ENCODE measurements at places on chromosomes 3 and 15.

GRCh38 chr3:28114893-28115292, 126.5 kb upstream of the CMC1 start:
- no peak for DNase-seq

DNA sequence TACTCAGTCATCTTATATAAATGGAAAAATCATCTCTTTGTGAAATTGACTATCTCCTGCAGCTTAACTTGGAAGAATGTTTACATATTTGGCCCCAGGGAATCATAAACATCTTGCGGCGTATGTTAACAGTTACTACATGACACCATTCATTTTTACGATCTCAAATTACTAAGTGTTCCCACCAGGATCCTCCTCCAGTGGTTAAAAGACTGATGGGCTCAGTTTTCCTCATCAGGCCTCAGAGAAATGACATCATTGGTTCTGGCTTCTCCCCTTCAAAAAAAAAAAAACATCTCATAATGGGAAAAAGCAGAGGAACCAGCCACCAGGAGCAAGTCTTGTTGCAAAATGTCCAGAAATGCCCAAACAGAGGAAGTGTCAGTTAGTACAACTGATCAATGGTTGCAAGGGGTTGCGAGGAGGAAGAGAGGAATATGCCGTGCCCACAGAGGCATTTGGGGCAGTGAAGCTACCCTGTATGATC, 70.5 kb upstream of the LIPC start:
- DNase-seq = no peak

GRCh38 chr3:10432156-10432845, 73.1 kb downstream of the ATP2B2 start:
- DNase-seq = no peak

DNA sequence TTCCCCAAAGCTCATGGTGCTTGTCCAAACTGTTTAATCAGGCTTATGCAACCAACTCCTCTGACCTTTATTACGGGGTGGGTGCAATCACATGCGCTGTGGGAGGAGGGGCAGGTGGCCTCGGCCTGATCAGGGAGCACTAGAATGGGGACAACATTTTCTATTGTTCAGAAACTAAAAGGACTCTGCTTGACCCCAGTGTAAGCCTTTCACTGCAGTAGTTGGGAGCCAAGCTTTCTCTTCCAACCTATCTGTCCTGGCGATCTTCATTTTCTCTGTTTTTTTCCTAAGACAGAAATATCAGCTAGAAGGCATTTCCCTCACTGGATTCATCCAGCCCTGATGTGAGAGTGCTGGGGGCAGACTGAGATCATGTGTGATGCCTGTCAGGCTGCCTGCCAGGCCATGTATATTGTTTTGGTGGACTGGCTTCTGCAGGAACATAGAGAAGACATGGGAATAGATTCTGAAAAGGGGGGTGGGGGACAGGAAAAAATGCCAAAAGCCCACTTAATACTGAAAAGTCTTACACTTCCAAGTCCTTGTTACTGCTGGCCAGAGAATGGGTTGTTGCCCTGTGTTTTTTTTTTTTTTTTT, 627.0 kb upstream of the TBL1XR1 start:
- DNase-seq = no peak

DNA sequence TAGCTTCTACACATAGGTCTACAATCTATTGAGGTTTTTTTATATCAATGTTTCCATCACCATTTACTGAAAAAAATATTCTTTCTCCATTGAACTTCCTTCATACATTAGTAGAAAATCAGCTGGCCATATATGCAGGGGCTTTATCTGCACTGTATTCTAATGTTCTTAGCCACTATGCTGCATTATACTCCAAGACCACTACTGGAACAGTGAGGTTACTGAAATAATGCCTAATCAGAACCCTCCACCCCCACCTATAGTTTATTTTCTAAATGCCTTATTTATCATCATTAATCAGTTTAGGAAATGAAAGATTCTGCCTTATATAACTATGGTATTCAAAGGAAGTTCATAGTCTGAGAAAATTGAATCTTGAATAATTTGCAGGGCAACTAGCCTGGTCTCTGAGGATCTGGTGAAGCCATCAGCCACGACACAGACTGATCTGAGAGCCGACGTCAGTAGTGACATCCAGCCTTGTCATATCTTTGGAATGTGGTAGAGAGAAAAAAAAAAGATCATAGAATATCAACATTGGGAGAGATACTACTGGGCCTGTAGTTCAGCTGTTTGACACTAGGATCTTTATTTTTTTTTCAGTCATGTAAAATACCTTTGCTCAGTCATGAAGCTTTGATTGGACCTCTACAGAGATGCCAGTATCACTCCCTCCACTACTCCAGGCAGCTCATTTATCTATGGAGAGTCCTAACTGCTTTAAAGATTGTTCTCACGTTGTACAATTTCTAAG, 66.6 kb downstream of the P3H2 start:
- no peak for DNase-seq

Measured in activated CD8-positive, alpha-beta memory T cell treated with anti-CD3 and anti-CD28 coated beads for 1 hour (primary cell).